WTC11 (cell line): ENCODE measurements at places on chromosomes 16 and 17. TPM values are rescaled to one million over a fixed set of nuclear protein-coding genes. Genes with fewer than 3 reads are reported as not detected.

Gene CA5A
- not detected in 3 replicates for total RNA-seq

Gene ATP2A1
- total RNA-seq, result 4.7 to 6.4 TPM (median 5.6 TPM) in 3 replicates

Gene TEKT5
- 0.60 to 1.1 TPM (median 0.82 TPM) in 3 replicates for total RNA-seq

Gene LGALS9B
- total RNA-seq, result not detected in 3 replicates

Gene LDHD
- 12.3 to 12.6 TPM (median 12.3 TPM) in 3 replicates for total RNA-seq

Gene SLC5A11
- 0.11 to 0.23 TPM in 2 of 3 replicates, not detected in the other for total RNA-seq

Gene MARVELD3
- total RNA-seq, result 29.2 to 31.0 TPM (median 30.0 TPM) in 3 replicates

Gene EXOC3L1
- total RNA-seq, result 4.0 to 4.9 TPM (median 4.8 TPM) in 3 replicates

Gene RHBDL3
- 11.3 to 13.2 TPM (median 11.6 TPM) in 3 replicates for total RNA-seq

Gene KRT31
- total RNA-seq, result not detected in 3 replicates

Gene VASN
- total RNA-seq, result 8.0 to 9.1 TPM (median 8.3 TPM) in 3 replicates

Gene DHRS7C
- total RNA-seq, result not detected in 3 replicates

Gene GDPD3
- total RNA-seq, result 1.5 to 2.5 TPM (median 1.8 TPM) in 3 replicates

Gene CES5A
- not detected in 3 replicates for total RNA-seq
